GM10248 (cell line): ENCODE measurements at places on chromosomes 12 and 14.

GRCh38 chr12:119989731-119990381, 820 bp downstream of the BICDL1 start:
- DNase-seq, result peak; percentile 84

- no peak for DNase-seq
Observed at GRCh38 chr12:88958946-88959345, 378.7 kb upstream of the KITLG start.

DNA sequence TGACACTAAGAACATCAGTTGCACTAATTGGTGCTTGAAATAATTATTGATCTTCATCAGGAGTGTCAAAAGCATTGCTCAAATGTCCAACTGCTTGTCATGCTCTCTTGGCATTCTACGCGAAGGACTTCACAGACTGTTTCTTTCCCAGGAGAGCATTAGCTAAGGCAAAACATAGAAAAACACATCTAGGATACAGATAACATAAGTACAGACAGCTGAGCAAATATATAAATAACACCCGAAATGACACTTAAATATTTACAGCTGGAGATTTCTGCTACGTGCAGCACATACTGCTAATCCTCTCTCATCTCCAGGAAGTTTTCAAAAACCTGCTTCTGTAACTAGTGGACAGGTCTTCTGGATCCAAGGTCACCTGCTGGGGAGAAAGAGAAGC, 120.0 kb upstream of the PRMT8 start:
- DNase-seq, result no peak

DNA sequence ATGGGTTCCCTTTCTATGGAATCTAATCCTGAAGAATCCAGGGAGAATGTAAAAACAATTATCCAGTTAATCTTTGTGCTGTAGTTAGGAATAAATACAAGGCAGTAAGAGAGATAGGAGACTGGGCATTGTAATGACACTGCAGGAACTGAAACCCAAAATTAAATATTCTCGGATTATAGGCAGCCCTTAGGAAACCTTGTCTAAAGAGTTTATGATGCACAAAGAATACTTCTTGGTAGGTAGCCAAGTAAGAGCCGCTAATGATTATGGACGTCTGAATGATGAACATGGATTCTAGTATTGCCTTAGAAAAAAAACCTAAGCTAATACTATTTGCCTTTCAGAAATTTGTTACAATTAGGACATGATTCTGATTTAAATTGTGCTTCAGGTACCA, 165.4 kb upstream of the LRIG3 start:
- DNase-seq, result no peak

- peak; percentile 43 for DNase-seq
Observed at GRCh38 chr12:122336015-122336946, 70.0 kb upstream of the VPS33A start.

- no peak for DNase-seq
Observed at GRCh38 chr12:54891717-54892478, 37.6 kb downstream of the MUCL1 start.

- DNase-seq, result no peak
Observed at GRCh38 chr14:99146616-99147365, 125.2 kb downstream of the BCL11B start.

DNA sequence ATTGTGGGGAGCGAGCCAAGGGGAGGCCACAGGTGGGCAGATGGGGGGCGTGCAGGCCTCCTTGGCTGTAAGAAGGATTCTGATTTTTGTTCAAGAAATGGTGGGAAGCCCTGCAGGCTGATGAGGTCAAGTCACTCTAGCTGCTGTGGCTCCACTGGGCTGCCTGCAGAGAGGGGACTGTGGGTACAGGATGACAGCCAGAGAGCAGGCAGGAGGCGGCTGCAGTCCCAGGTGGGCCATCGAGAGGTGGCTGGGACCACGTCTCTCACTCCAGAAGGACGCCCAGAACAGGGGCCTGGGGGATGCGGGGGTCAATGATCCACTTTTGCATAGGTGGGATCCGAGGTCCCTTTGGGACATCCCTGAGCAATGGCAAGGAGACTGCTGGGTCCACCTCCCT, 9.1 kb downstream of the NCOR2 start:
- DNase-seq, result no peak

DNA sequence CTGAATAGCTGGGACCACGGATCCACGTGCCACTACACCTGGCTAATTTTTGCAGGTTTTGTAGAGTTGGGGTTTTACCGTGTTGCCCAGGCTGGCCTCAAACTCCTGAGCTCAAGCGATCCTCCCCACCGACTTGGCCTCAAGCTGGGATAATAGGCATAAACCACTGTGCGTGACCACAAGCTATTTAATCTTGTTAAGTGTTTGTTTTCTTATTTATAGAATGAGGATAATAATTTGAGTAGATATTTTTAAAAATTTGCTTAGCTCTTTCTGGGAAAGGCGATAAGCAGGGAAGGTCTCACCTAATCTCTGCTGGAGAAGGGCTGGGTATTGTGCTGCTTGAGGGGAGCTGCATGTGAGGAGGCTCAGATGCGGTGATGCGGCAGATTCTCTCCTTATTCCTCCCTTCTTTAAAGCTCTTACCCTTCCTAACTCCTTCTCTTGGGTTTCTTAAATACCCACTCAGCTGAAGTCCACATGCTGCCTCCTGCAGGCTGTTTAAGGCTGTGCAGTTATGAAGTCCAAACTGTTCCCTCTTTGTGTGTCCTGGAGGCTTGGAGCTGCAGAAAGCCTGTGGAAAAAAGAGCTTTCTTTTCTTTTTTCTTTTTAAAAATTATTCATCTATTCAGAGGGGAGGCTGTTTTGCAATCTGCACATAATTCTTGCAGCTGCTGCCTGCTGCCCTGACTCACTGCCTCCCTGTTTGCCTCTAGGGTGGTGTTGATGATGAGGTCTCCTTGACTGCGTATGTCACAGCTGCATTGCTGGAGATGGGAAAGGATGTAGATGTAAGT, 37.9 kb downstream of the A2ML1 start:
- DNase-seq, result peak; percentile 58

DNA sequence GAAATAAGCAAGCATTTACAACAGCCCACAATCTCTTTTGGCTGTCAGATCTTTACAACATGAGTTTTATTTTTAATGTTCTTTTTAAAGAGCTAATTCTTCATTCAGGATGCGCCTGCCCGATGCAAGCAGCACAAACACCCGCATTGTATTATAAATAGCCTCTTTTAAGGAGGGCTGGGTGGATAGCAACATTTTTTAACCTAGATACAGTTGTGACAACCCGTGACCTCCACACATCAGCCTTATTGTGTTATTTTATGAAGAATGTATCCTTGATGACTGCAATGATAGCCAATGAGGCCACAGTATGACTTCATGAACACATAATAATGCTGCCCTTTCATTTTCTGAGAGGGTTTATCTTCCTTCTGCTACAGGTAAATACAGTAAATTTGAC, 173.7 kb downstream of the FOXN3 start:
- DNase-seq, result no peak

- peak; percentile 15 for DNase-seq
Observed at GRCh38 chr12:14982991-14983390, 10.1 kb downstream of the PDE6H start.

DNA sequence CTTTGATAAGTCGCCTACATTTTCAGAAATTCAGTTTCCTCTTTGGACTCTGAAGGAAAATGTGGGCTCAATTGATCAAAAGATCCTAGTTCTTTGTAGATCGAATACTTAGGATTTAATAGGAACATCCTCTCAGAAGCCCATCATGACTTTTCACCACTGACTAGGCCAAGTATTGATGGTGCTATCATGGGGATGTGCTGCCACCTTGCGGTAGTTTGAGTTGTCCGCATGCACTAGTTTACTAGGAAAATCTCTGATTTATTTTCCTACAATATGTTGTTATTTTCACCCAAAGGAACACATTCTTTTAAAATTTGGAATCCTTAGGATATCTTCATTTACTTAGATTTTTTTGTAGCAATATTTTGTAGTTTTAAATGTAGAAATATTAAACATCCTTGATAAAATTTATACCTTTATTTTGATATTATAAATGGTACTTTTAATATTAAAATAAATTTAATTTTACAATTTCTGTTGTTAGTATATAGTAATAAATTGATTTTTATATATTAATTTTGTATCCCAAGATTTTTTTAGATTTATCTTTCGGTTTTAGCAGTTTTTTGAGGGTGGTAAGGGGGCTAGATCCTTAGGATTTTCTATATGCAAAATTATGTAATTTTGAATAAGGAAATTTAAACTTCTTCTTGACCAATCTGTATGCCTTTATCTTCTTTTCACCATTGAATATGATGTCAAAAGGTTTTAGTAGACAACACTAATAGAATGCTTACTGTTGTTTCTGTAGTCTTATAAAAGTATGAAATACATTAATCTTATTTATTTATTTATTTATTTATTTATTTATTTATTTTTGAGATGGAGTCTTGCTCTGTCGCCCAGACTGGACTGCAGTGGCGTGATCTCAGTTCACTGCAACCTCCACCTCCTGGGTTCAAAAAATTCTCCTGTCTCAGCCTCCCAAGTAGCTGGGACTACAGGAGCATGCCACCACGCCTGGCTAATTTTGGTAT, 52.9 kb upstream of the OR9K2 start:
- DNase-seq, result peak; percentile 58
